Nucleus accumbens (tissue), 56 donors: ENCODE measurements at places on chromosomes 1 and 21.

GRCh38 chr1:234976861-234977680 is 151.6 kb downstream of the TOMM20 start:
- DNase-seq: no peak

- no peak for DNase-seq
Observed at GRCh38 chr21:38830671-38831525, 25.2 kb downstream of the ETS2 start.

GRCh38 chr1:241611736-241612135 is 28.4 kb downstream of the CHML start:
- DNase-seq: no peak

DNA sequence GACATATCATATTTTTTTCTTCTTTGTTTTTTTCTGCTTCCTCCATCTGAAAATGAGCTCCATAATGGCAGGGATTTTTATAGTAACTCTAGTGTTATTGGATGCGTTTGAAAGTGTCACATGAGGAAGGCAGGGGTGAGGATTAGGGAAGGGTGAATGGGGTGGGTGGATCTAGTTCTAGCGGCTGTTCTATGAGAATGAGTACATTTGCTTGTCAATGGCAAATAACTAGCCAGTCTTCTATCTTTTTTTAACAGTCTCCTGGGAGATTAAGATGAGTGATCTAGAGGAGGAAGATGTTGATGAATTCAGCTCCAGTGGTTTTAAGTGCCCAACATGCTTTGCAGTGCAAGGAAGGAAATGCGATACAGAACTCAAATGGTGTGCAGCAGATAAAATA is 5.8 kb downstream of the OR14I1 start:
- DNase-seq: no peak

DNA sequence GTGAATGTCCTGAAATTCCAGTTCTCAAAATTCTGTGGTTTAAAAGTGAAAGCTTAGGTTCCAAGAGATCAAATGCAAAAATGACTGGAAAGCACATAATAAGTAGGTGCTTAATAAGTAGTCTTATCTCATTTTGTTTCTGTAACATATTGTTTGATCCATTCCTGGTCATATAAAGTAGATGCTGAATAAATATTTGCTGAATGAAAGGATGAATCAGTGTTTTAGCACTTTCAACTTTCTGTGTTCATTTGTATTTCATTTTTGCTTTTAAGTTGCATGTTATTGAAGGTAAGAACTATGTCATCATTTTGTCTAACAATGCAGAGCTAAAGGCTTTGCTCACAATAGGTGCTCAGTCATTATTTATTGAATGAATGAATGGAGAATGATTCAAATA is 6.3 kb downstream of the MAST2 start:
- DNase-seq: no peak
